ENCODE measurements at places on chromosomes 1 and 21.

DNA sequence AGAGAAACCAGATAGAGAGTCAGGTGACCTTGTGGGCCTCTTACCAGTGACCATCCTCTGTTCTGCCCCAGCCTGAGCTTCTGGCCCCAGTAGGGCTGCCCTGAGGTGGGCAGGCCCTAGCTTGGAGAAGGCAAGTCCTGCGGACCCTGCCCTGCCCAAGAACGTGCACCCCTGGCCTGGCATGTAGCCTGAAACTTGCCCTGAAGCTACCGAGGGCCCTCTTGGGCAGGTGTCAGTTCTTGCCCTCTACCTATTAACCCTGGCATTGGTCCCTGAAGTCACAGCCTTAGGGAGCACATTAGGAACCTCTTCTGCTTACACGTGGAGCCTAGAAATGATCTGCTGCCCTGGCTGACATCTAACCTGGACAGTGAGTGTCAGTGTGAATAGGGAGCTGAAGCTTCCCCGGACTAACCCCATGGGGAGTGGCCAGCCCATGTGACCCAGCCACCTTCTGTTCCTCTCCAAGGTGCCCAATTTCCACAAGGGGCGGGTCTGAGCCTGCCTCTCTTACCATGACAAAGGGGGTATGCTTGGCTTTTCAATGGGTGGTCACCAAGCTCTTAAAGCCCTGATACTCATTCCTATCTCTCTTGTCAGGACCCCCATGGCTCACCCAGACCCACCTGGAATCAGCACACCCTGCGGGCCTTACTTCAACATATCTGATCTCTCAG, 163.0 kb downstream of the ZSCAN20 start:
- DNase-seq = no peak

- DNase-seq = no peak
Measured at GRCh38 chr1:92822879-92823278, 9.0 kb upstream of the RPL5 start.

GRCh38 chr1:46342084-46342656, 1.6 kb downstream of the NSUN4 start:
- no peak for DNase-seq

DNA sequence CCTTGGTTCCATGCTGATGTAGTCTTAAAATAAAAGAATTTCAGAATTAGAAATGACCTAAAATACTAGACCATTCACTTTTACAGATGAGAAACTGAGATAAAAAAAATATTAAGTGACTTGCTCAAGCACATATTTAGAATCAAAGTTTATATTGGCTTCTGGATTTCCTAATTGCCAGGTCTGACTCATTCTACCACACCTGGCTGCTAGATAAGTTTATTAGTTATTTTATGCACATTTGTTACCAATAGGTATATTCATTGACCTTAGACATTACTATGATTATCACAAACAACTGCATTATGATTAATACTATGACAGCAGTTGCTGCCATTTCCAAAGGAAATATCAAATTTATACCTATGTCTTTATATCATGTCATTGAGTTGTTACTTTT, 497.5 kb downstream of the RWDD3 start:
- DNase-seq = no peak

GRCh38 chr1:64659478-64660138, 85.3 kb upstream of the RAVER2 start:
- no peak for DNase-seq

DNA sequence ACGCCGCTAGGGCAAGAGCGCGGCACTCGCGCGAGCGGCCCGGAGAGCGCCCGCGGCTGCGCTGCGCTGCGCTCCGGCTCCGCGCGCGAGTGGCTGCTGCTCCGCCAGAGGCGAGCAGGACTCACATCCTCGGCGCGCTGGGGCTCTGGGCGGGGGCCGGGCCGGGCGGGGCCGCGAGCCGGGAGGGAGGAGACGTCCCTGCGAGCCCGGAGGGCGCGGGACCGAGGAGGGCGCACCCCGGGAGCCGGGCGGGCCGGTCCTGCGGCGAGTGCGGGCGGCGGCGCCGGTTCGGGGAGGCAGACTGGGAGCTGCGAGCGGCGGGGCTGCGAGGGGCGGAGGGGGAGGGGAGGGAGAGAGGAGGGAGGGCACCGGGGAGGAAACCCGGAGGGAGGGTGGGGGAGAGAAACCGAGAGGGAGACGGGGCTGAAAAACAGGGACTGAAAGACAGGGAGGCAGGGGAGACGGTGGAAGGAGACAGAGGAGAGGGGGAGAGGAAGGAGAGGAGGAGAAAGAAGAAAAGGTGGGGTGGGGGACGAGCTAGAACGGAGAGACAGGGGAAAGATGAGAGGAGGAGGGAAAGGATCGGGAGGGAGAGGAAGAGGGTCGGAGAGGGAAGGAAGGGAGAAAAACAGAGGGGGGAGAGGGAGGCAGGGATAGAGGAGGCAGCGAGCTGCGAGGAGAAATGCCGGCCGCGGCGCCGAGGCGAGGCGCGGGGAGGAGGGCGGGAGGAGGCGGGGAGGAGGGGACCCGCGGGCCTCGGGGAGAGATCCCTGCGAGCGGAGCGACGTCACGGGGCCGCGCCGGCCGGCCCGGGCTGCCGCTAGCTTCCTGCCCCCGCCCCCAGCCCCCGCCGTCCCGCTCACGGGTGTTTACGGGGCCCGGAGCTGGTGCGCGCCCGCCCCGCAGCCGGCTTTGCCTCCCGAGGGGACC, at the start of gene CAMK2N1:
Gene CAMK2N1 (minus strand): TSS at position 684 of the 930 bp plus-strand sequence. CDS start 831 bp downstream, outside the sequence.
- DNase-seq = peak; percentile 37

Data from stimulated activated CD8-positive, alpha-beta memory T cell treated with anti-CD3 and anti-CD28 coated beads, Interleukin-2, amount 100 ng/mL, for 1 hour (primary cell).